ENCODE measurements at places on chromosomes 3 and 15. TPM values are rescaled to one million over a fixed set of nuclear protein-coding genes. Genes with fewer than 3 reads are reported as not detected.

SPINK8 gene
- not detected for total RNA-seq

DNA sequence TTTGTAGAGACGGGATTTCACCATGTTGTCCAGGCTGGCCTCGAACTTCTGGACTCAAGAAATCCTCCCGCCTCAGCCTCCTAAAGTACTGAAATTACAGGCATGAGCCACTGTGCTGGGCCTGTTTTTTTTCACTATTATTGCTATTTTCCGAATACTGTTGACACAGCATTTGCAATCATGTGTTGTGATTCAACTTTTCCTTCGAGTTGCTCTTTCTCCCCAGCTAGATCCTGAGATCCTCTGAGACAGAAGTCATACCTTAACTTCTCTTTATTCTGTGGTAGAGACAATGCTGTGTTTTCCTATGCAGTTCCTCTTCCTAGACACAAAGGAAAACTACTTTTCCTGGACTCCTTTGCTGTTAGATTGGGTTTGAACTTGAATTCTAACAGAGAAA, 46.4 kb upstream of the USP3 start:
- no peak for DNase-seq

SLMAP gene
- total RNA-seq = 78.9 TPM

CKMT1A gene
- 3.8 TPM for total RNA-seq

ISL2 gene
- 0.44 TPM for total RNA-seq

UROC1 gene
- not detected for total RNA-seq

LYSMD2 gene
- not detected for total RNA-seq

GRCh38 chr3:151145713-151146070, 57.3 kb downstream of the GPR171 start:
- no peak for DNase-seq

GRCh38 chr15:69626095-69627066, 173.8 kb downstream of the RPLP1 start:
- DNase-seq = no peak

- no peak for DNase-seq
These were observed 737.1 kb downstream of the MECOM start for GRCh38 chr3:168926426-168926825.

DNA sequence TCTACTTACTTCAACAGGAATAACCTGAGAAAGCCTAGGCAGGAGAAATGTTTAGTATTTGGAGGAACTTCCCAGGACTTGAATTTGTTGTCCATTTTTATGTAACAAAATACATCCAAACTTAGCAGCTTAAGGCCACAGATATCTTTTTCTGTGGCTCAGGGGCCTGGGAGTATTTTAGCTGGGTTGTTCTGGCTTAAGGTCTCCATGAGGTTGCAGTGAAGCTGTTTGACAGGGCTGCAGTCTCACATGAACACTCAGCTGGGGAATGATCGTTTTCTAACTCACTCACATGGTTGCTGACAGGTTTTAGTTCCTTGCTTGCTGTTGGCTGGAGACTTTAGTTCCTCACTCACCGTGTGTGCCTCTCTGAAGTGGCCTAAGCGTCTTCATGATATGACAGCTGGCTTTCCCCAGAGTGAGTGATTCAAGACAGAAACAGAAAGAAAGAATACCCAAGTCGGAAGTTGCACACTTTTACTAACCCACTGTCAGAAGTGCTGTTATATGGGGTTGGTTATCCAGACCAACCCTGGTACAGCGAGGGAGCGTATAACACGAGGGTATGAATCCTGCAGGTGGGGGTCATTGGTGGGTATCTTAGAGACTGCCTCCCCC, 229.7 kb upstream of the TBL1XR1 start:
- no peak for DNase-seq

- DNase-seq = no peak
These were observed 258.2 kb upstream of the CFAP20DC start for GRCh38 chr3:59308001-59308400.

EBLN2 gene
- total RNA-seq = 1.5 TPM

DNA sequence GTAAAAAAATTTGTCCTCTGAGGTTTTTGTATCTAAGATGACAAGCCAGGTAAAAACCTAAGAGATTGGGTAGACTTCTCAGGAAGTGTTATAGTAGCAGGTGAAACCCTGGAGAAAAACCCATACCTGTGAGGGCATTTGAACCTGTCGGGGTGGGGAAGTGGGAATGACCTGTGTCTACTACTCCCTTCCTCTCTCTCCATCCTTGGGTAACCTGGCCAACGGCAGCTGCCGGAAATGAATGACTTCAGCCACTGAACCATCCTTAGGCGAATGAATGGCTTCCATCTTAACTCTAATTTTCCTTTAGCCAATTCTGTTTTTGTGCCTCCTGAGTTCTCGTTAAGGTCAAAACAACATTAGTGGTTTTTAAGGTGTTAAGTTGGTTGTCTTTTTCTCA, 16.8 kb downstream of the GPR15 start:
- no peak for DNase-seq

- DNase-seq = no peak
These were observed 11.4 kb downstream of the CHAC1 start for GRCh38 chr15:40964634-40965033.

- no peak for DNase-seq
These were observed 345.1 kb upstream of the CBLB start for GRCh38 chr3:106213954-106214353.

POTEB3 gene
- total RNA-seq = not detected

DNAJC13 gene
- 22.4 TPM for total RNA-seq

GRCh38 chr15:78322243-78322642, 17.9 kb upstream of the CRABP1 start:
- DNase-seq = no peak

All from G401 (cell line).